ENCODE measurements at places on chromosomes 6 and 20. TPM values are rescaled to one million over a fixed set of nuclear protein-coding genes. Genes with fewer than 3 reads are reported as not detected.

CRISP3 gene
- 2.5 TPM for total RNA-seq

RFX6 gene
- total RNA-seq = not detected

TPX2 gene
- total RNA-seq = 1.9 TPM

SUPT3H gene
- 6.7 TPM for total RNA-seq

GRCh38 chr6:75524322-75524972, 30.8 kb upstream of the FILIP1 start:
- H3K27ac ChIP-seq = no peak overlapping the region
- H3K4me1 ChIP-seq = peaks cover 15% of the 10 kb centered on the region
- no peaks in the 10 kb centered on the region for H3K36me3 ChIP-seq
- peak overlapping the region; percentile 22 for H3K4me3 ChIP-seq

DNA sequence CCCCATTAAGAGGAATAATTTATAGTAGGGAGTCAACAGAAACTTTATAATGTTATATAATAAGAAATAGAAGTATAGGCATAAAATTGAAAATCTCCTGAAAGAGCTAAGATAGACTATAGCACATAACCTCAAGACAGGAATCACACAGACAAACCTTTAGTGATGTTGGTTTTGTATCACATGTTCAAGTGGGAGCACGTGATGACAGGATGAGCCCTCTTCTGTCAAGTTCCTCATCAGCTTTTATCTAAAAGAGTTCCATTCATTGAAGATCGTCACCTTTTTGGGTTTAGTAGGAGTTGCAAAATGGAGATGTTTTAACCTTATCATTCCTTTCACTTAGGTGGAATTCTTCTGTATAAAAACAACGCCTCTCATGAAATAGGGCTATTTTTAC, 127.0 kb downstream of the MCHR2 start:
- no peaks in the 10 kb centered on the region for H3K36me3 ChIP-seq
- no peak for DNase-seq
- H3K27me3 ChIP-seq = no peaks in the 10 kb centered on the region
- H3K4me1 ChIP-seq = no peaks in the 10 kb centered on the region
- no peak overlapping the region for H3K27ac ChIP-seq

DNA sequence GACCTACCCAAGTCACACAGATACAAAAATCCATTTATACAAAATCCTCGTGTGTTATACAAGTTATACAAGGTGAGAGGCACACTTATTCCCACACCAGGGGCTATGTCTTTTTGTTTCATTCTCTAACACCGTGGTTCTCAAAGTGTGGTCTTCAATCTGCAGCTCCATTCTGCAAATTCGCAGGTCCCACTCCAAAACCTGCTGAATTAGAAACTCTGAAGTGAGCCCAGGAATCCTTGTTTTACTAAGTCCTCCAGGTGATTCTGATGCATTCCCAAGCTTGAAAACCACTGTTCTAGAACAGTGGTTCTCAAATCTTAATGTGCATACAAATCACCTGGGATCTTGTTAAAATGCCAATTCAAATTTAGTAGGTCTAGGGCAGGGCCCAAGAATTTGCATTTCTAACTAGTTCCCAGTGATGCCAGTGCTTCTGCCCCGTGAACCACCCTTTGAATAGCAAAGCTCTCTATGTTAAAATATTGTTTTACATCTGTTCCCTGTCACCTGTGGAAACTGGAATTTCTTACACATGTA, 35.1 kb downstream of the LRFN2 start:
- H3K4me3 ChIP-seq = no peak overlapping the region
- no peak for DNase-seq
- H3K4me1 ChIP-seq = no peaks in the 10 kb centered on the region
- no peak overlapping the region for H3K27ac ChIP-seq
- H3K27me3 ChIP-seq = no peaks in the 10 kb centered on the region
- H3K36me3 ChIP-seq = no peaks in the 10 kb centered on the region

- no peaks in the 10 kb centered on the region for H3K27me3 ChIP-seq
- no peaks in the 10 kb centered on the region for H3K36me3 ChIP-seq
- no peaks in the 10 kb centered on the region for H3K4me1 ChIP-seq
- no peak overlapping the region for H3K4me3 ChIP-seq
These were observed 32.5 kb downstream of the KIAA0319 start for GRCh38 chr6:24613361-24614042.

DNA sequence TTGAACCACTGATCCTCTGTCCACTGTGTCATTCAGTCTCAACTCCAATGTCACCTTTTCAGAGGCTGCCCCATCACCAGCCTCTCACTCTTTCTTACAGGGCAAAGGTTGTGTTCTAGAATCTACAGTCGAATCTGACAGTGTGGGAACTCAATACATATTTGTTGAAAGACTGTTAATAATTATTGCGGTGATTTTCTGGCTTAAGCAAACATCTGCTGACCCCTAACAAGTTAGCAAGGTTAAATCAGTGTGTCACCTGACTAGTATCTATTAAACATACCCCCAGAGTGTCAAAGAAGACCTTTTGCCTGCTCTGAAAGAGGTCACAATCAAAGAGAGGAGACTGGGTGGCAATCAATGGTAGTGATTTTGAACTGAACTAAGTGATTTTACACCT, 41.9 kb downstream of the ELOVL2 start:
- no peaks in the 10 kb centered on the region for H3K36me3 ChIP-seq
- H3K27ac ChIP-seq = no peak overlapping the region
- H3K27me3 ChIP-seq = no peaks in the 10 kb centered on the region
- H3K4me3 ChIP-seq = no peak overlapping the region
- H3K4me1 ChIP-seq = no peaks in the 10 kb centered on the region

DNA sequence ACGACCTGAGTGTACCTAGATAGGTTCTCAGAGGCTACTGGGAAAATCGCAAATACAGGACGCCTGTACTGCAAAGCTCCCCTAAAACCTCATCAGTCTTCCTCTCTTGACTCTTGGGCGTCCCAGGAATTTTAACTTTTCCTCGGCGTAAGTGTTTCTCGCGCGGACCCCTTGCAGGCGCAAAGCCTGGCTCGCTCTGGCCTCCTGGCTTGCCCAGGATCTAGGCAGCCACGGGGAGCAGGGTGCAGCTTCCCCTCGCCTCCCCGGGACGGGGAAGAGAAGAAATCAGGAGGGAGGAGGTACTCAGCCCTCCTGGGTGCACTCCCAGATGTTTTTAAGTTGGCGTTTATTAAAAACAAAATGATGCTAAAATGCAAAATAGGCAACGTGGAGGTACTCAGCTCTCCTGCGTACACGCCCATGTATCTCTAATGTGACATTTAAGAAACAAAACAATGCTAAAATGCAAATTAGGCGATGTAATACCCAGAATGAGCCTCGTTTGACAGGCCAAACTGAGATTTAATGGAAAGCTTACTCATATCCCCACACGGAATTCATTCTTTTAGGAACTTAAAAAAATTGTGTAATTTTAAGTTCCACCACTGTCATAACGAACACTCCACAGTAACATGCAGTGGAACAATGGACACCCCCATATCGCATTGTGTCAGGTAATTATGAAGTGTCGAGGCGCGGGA, 1.6 kb upstream of the SOBP start:
- peaks cover 36% of the 10 kb centered on the region for H3K4me1 ChIP-seq
- peak overlapping the region; percentile 74 for H3K4me3 ChIP-seq
- H3K27ac ChIP-seq = no peak overlapping the region
- DNase-seq = no peak
- H3K27me3 ChIP-seq = peaks cover 30% of the 10 kb centered on the region

DNA sequence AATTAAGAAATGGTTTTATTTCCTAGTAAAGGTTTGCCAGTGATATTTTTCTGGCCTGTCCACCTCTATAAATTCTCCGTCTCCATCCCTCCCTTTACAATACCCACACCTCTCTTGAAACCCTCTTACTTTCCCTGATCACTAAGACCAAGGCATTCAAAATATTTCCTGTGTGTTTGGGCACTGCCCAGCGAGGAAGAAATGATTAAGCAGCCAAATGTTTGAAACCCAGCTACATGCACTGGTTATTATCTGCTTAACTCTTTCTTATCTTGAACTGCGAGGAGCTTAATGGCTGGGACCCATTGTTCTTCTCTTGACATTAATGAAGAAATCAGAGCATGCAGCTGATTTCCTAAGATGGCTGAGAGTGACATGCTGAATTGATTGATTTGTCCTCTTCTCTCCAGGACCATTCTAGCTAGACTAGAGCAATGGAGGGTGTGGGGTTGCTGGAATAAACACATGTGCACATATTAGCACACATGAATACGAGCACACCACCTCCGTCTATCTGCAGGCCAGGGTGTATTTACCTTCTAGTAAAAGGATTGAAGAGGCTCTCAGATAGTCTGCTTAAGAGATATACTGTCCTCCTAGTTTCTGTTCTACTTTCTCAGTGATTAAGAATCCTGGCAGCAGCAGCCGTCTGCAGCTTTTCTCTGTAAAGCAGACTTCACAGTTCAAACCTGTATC, 46.1 kb upstream of the PRDM1 start:
- no peak overlapping the region for H3K4me3 ChIP-seq
- H3K27ac ChIP-seq = no peak overlapping the region
- H3K4me1 ChIP-seq = no peaks in the 10 kb centered on the region
- DNase-seq = no peak
- no peaks in the 10 kb centered on the region for H3K36me3 ChIP-seq

DNA sequence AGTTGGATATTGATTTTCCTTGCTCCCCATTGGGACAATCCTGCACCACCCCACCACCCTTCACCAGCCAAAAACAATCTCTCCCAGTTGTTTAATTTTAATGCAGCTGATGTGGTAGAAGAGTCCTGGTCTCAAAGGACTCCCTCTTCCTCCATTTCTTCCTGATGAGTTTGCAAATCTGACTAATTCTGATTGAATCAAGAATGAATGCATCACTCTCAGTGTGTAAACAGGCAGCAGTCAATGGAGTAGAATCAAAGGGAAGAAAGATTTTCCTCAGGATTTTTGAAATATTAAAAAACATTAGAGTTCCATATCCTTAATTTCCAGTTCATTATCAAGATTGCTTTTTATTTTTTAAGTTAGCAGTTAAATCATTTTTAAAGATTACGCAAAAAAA, 54.0 kb downstream of the PLG start:
- no peak overlapping the region for H3K27ac ChIP-seq
- no peaks in the 10 kb centered on the region for H3K36me3 ChIP-seq
- no peak overlapping the region for H3K4me3 ChIP-seq
- no peak for DNase-seq
- no peaks in the 10 kb centered on the region for H3K27me3 ChIP-seq
- no peaks in the 10 kb centered on the region for H3K4me1 ChIP-seq

- H3K27ac ChIP-seq = no peak overlapping the region
- no peak overlapping the region for H3K4me3 ChIP-seq
- H3K27me3 ChIP-seq = no peaks in the 10 kb centered on the region
- peaks cover 12% of the 10 kb centered on the region for H3K4me1 ChIP-seq
These were observed 156.6 kb downstream of the NFATC2 start for GRCh38 chr20:51385646-51386530.

DNA sequence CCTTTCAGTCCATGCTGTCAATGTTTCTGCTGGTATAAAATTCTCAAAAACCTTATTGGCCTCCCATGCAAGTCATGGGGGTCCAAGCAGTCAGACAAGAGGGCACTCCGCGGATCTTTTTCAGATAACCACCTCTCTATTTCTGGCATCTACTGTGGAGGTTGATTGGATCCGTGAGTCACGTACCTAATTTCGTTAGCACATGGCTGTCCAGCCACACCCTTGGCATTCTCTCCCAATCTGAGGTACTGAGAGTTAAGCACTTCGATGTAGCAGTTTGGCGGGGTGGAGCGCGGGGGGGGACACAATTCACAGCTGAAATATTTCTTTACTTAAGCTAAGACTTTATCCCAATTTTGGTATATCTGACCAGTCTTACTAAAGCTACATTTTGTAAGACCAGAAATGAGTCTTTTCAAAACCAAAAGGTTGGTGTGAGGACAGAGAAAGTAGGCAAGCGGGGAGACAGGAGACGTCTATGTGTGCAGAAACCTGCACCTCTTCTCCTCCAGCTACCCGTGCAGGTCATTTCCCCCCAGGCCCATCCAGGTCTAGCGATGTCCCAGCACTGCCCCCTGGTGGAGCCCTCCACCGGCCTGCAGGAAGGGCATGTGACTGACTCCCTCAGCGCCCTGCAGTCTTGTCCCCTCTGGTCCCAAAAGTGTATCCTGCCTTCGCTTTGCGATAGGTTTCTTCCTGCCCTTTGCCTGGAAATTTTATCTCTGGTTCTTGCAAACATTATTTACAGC, 113.1 kb downstream of the ADAT2 start:
- no peaks in the 10 kb centered on the region for H3K36me3 ChIP-seq
- H3K27me3 ChIP-seq = no peaks in the 10 kb centered on the region
- no peak overlapping the region for H3K27ac ChIP-seq
- H3K4me1 ChIP-seq = no peaks in the 10 kb centered on the region

- H3K36me3 ChIP-seq = no peaks in the 10 kb centered on the region
- H3K27me3 ChIP-seq = no peaks in the 10 kb centered on the region
- no peak for DNase-seq
- H3K4me1 ChIP-seq = no peaks in the 10 kb centered on the region
These were observed 53.5 kb downstream of the RIPOR2 start for GRCh38 chr6:24882295-24882694.

- peak overlapping the region; percentile 93 for H3K27ac ChIP-seq
- peaks cover 2% of the 10 kb centered on the region for H3K36me3 ChIP-seq
- peak overlapping the region; percentile 66 for H3K4me3 ChIP-seq
- peak; percentile 88 for DNase-seq
These were observed 9.0 kb upstream of the HSP90AB1 start for GRCh38 chr6:44237813-44238433.

- H3K4me1 ChIP-seq = no peaks in the 10 kb centered on the region
- H3K36me3 ChIP-seq = peaks cover 13% of the 10 kb centered on the region
- no peak overlapping the region for H3K4me3 ChIP-seq
- H3K27me3 ChIP-seq = no peaks in the 10 kb centered on the region
- H3K27ac ChIP-seq = no peak overlapping the region
- no peak for DNase-seq
These were observed 115.8 kb upstream of the MAP7 start for GRCh38 chr6:136666041-136666440.

DNA sequence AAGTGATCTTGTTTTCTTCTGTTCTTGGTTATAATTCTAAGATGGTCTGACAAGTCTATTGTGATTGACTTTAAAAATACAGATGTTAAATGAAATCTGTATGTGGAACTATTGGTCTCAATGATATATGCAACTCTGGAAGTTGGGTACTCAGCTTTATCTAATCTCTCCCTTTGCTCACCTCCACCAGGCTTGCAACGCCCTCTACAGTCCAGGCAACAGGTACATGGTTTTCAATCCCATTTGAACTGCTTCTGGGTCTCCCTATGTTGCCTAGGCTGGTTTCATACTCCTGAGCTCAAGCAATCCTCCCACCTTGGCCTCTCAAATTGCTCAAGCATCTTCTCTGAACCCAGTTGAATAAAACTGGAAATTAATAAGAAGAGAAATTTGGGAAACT, 25.6 kb upstream of the HLA-DQB1 start:
- no peaks in the 10 kb centered on the region for H3K4me1 ChIP-seq
- no peak overlapping the region for H3K4me3 ChIP-seq
- H3K27ac ChIP-seq = no peak overlapping the region
- H3K27me3 ChIP-seq = no peaks in the 10 kb centered on the region
- no peaks in the 10 kb centered on the region for H3K36me3 ChIP-seq

Measured in lower lobe of right lung (tissue), 2 donors.